Activated T-cell treated with anti-CD3 and anti-CD28 coated beads, Interleukin-2, amount 50 U/mL, for 4 hours (primary cell): ENCODE measurements at places on chromosomes 5 and 9. TPM values are rescaled to one million over a fixed set of nuclear protein-coding genes. Genes with fewer than 3 reads are reported as not detected.

Gene LRRC14B
- total RNA-seq = 0.23 TPM

Gene CD74
- total RNA-seq = 299 TPM

Gene SPACA9
- 0.42 TPM for total RNA-seq

Gene RNF44
- total RNA-seq = 58.4 TPM

Gene SPATA6L
- total RNA-seq = 0.30 TPM

Gene SLC23A1
- not detected for total RNA-seq

Gene DDX31
- total RNA-seq = 44.8 TPM

Gene IL13
- 26.9 TPM for total RNA-seq

Gene PCDHB3
- total RNA-seq = not detected

DNA sequence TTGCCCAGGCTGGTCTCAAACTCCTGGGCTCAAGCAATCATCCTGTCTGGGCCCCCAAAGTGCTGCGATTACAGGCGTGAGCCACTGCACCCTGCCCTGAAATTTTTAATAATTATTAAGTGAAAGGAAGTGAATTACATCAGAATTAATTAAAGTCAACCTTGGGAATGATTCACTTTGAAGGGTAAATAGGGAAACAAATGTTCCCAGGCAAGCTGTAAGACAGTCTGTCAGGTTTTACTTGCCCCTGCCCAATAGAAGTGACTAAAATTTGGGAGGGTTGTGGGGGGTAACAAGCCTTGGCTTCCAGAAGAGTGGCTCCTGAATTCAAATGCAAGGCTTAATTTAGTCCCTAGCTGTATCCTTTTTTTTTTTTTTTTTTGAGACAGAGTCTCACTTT, 1.3 kb upstream of the LIX1 start:
- DNase-seq = no peak

- no peak for DNase-seq
These were observed 225.0 kb downstream of the VPS13A start for GRCh38 chr9:77402286-77402685.

- DNase-seq = no peak
These were observed 97.8 kb upstream of the SMC5 start for GRCh38 chr9:70160686-70161600.

DNA sequence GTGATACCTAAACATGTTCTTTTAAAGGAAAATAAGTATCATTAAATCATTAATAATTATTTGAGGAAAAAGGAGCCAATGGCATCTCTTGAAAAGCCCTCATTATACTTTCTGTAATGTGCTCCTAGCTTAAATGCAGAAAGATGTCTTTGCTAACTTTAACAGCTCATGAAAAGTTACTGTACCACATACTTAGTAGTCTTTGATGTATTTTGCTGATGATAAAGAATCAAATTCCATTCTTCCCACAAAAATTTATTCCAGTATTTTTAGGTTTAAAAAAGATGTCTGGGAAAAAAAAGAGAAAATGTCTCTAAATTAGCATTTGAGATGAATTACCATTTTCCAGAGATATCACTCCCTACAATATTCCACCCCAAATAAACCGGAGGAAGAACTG, 112.5 kb downstream of the PPP2R2B start:
- no peak for DNase-seq

DNA sequence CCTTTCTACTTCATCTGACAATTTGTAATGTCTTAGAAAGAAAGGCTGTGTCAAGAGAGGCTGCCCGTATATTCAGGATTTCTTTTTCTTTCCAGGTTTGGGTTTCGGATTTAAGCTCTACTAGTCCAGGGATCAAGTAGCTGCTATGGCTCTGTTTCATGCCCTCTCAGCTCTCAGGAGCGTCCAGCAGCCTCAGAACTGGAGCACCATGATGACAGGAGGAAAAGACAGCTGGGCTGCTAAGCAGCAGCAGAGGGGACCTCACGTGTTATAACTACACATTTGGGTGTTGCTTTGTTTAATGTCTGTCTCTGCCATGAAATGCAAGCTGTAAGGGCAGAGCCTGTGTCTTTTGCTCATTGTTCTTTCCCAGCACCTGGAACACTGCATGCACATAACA, 28.5 kb downstream of the TBC1D2 start:
- DNase-seq = no peak

DNA sequence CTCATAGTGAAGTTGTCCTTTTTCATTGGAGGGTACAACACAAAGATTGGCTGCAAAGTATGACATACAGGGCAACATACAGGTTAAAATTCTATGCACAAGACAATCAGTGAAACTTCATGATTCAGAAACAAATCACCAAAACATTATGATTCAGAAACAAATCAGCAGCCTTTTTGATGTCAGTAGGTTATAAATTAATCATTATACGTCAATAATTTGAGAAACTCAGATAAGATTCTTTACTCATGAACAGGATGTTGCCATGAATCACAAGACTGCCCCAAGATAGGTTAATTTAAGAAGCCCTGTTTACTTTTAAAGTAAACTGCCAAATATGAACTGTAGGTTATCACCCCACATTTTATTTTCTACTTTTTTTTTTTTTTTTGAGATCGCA, 62.2 kb upstream of the IL33 start:
- DNase-seq = no peak

- DNase-seq = no peak
These were observed 173.8 kb upstream of the DAP start for GRCh38 chr5:10934783-10935355.

GRCh38 chr5:72994578-72994977, 38.7 kb downstream of the FCHO2 start:
- DNase-seq = no peak

- DNase-seq = no peak
These were observed 91.0 kb downstream of the PDE8B start for GRCh38 chr5:77301447-77301883.

DNA sequence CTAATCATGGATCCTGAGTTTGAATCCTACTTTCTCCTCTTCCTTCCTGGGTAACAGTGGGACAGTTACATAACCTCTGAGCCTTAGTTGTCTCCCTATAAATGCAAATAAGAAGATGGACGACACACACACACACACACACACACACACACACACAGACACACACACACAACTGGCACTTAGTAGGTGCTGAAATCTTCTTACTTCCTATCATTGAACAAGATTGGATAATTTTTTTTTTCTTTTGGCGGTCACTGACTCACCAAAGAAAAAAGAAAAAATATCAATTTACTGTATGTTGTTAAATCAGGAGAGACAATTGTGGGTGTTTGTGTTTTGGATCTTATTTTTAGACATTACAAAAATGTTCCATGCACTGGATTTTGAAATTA, 28.4 kb upstream of the TNFSF8 start:
- no peak for DNase-seq

DNA sequence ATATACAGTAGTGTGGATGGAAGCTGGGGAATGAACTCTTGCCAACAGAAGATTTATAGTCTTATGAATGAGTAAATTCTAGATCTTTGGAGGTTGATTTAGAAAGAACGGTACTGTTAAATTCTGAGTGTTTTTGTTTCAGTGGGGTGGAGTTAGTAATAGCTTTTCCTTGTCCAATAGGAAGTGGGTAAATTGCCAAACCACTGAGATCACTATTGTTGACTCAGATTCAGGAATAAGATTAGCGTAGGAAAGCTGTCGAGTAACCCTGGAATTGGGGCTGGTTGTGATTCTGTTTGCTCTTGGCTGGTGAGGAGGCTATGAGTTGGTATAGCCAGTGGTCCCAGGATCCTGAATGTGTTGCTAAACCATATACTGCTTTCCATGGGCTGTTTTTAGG, 155.6 kb downstream of the ARHGAP26 start:
- no peak for DNase-seq

- DNase-seq = no peak
These were observed 13.3 kb upstream of the RUSC2 start for GRCh38 chr9:35476596-35476995.

DNA sequence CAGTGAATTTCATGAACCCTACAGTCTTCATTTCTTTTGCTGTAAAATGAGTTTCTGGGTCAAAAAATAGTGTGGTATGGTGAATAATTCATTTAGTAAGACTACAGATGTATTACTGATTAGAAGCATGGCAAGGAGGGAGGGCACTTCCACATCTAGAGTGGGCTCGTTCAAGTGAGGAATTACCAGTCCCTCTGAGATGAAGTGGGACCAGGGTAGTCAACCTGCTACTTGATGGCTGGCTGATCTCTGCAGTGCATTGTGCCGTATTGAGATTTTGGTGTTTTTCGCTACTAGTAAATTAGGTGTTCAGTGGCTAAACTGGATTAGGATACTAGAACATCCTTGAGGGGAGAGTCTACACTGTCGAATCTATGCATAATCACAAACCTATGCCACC, 10.8 kb downstream of the CDC37L1 start:
- DNase-seq = no peak

DNA sequence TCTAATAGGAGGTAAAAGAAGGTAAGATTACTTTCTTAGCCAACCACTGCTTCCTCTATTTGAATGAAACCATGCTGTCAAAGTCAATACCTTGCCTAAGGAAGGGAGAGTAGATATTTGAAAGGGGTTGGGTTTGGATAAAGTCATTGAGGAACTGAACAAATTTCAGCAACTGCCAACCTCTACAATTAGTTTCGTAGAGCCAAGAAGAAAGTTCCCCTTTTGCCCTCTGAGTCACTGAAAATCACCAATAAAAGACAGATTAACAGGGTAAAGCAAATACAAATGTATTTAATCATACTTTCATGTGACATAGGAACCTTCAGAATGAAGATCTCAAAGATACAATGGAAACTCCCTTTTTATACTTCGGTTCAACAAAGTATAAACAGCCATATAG, 615.7 kb downstream of the GABRG2 start:
- DNase-seq = no peak

- no peak for DNase-seq
These were observed 233.5 kb downstream of the RFX3 start for GRCh38 chr9:3292311-3292710.

- DNase-seq = no peak
These were observed 11.2 kb downstream of the GTF3C5 start for GRCh38 chr9:133041958-133042357.

DNA sequence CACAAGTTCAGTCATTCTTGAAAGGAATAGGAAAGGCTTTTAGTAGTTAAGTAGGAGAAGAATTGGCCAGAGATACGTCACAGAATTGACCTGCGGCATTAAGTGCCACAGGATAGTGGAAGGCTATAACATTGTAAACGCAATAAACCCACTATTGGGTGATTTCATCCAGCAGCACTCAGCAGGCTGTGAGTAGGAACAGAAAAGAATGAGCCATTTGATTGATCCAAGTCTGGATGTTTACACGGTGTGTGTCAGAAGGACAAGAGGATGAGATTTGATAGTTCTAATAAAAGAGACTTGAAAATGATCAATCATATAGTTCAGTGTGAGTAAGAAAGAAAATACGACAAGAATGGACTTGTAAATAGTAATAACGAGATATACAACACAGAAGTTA, 110.0 kb upstream of the MTAP start:
- DNase-seq = no peak

DNA sequence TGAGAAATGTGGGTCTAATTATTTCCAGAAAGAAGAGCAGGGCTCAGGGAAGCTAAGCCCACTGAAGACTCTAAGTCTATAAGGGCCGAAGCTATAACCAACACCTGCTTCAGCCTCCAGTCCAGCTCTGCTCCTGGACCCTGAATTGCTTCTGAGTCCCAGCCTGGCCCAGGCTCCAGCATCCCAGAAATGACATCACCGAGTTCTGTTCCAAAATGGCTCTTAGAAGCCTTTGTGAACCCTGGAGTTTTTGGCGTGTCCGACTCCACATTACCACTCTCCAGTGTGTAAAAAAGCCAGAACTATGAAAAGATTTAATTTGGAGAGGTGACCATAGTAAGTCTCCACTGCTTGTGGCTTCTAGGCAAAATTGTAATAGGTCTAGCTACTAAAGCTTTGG, 289.9 kb downstream of the SLIT3 start:
- DNase-seq = no peak
